T47D (cell line): ENCODE measurements at places on chromosomes 11 and 22.

DNA sequence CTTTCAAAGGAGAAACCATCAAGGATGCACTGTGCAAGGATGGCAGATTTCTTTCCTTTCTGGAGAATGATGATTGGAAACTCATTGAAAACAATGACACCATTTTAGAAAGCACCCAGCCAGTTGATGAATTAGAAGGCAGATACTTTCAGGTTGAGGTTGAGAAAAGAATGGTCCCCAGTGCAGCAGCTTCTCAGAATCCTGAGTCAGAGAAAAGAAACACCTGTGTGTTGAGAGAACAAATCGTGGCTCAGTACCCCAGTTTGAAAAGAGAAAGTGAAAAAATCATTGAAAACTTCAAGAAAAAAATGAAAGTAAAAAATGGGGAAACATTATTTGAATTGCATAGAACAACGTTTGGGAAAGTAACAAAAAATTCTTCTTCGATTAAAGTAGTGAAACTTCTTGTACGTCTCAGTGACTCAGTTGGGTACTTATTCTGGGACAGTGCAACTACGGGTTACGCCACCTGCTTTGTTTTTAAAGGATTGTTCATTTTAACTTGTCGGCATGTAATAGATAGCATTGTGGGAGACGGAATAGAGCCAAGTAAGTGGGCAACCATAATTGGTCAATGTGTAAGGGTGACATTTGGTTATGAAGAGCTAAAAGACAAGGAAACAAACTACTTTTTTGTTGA, 9.8 kb downstream of the FAM111A start:
- DNase-seq: no peak

DNA sequence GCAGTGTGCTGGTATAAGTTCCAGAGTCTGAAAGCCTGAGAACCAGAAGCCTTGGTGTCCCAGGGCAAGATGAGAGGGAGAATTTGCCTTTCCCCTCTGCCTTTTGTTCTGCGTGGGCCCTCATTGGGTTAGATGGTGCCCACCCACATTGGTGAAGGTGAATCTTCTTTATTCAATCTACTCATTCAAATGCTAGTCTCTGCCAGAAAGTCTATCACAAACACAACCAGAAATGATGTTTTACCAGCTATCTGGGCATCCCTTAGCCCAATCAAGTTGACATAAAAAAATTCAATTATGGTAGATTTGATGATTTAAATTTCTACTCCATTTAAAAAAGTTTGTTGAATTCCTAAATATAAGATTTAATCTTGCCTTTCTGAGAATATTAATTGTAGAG, 22.2 kb downstream of the CSTPP1 start:
- no peak for DNase-seq

DNA sequence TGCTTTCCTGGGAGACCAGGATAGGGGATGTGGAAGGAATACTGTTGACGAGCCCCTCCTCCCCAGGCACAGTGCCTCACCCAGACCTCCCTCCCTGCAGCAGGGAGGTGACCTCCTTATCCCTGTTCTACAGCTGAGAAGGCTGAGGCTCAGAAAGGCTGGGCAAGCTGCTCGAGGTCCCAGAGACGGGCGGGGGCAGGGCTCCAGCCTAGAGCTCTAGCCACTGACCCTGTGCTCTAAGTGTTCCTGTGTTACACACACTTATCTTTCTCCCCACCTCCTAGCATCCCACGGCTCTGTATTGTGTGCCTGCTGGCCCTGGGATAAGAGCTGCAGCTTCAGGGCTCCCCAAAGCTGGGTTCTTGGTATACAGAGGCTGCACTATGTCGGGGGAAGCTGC, 7.9 kb downstream of the CCDC134 start:
- DNase-seq: no peak

GRCh38 chr11:75536786-75537641, 11.3 kb upstream of the GDPD5 start:
- DNase-seq: no peak

- DNase-seq: no peak
Observed at GRCh38 chr11:337711-338110, 17.1 kb upstream of the IFITM3 start.

DNA sequence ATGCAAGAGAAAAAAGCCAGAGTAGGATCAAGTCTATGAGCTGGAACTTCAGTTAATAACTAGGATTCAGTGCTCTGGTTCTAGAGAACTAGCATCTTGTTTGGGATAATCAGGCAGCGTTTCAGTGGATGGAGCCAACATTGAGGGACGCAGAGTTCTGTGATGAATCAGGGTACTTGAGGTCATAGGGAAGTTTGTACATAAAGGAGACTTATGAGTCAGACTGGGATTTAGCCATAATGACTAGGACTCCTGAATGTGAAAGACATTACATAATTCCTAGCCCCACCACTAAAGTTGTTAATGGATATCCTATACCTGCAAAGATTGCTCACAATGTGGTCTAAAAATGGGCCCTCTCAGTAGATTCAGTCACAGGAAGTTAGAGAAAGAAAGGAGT, 6.8 kb downstream of the SLN start:
- no peak for DNase-seq

- no peak for DNase-seq
Observed at GRCh38 chr11:45041596-45041995, 90.9 kb upstream of the TP53I11 start.

- no peak for DNase-seq
Observed at GRCh38 chr11:94196363-94196762, 67.7 kb downstream of the PANX1 start.

DNA sequence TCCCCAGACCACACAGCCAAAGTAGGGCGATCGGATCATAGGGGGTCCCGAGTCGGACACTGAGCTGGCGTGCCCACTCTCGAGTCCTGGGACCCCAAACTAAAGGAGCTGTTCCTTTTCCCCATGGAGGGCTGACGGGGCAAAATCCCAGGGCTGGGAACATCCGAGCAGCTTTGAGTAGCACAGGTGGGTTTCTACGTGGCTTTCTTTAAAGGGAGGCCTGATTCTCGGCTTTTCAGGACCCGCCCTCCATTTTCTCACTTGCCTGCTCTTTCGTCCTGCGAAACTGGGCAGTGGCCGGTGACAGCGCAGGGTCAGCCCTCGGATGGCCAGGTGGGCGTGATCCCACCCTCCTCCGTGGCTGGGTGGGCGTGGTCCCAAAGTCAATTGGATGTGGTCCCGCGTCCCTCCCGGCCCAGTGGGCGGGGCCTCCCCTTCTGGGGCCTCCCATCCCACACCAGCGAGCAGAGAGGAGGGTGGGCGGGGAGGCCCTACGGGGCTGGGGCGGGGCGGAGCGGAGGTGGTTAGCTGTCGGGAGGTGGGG, 17.5 kb upstream of the TXNRD2 start:
- peak; percentile 93 for DNase-seq

GRCh38 chr22:28009272-28009827, 90.3 kb upstream of the PITPNB start:
- peak; percentile 80 for DNase-seq

DNA sequence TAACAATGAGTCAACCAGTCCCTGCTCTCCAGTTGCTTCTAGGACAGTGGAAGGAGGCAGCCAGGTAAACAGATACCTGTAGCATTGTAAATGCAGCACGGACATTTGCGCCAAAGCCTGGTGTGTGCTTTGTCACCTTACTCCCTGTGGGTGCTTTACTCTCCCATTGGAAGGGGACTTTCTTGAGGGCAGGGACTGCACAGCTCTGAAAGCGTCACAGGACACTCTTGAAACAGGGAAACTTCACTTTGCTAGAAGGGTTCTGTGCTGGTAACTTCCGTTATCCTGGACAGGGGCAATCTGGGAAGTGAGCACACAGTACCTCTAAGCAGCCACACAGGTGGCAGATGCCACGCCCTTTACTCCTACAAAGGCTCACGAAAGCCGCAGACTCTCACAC, 99.8 kb downstream of the MYO18B start:
- DNase-seq: no peak

GRCh38 chr11:123718469-123718868, 23.0 kb downstream of the ZNF202 start:
- DNase-seq: no peak

DNA sequence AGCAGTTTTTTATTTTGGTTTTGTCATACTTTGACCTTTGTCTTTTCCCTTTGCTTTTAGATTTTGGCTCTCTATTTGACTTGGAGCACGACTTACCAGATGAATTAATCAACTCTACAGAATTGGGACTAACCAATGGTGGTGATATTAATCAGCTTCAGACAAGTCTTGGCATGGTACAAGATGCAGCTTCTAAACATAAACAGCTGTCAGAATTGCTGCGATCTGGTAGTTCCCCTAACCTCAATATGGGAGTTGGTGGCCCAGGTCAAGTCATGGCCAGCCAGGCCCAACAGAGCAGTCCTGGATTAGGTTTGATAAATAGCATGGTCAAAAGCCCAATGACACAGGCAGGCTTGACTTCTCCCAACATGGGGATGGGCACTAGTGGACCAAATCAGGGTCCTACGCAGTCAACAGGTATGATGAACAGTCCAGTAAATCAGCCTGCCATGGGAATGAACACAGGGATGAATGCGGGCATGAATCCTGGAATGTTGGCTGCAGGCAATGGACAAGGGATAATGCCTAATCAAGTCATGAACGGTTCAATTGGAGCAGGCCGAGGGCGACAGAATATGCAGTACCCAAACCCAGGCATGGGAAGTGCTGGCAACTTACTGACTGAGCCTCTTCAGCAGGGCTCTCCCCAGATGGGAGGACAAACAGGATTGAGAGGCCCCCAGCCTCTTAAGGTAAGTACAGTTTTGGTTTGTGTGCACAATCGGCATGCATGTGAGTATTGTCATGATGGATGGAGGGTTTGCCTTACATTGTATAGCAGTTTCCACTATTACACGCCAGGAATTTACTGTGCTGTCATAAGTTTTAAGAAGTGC, 25.0 kb downstream of the EP300 start:
- no peak for DNase-seq

- no peak for DNase-seq
Observed at GRCh38 chr11:8719211-8719649, 36.6 kb downstream of the RPL27A start.

DNA sequence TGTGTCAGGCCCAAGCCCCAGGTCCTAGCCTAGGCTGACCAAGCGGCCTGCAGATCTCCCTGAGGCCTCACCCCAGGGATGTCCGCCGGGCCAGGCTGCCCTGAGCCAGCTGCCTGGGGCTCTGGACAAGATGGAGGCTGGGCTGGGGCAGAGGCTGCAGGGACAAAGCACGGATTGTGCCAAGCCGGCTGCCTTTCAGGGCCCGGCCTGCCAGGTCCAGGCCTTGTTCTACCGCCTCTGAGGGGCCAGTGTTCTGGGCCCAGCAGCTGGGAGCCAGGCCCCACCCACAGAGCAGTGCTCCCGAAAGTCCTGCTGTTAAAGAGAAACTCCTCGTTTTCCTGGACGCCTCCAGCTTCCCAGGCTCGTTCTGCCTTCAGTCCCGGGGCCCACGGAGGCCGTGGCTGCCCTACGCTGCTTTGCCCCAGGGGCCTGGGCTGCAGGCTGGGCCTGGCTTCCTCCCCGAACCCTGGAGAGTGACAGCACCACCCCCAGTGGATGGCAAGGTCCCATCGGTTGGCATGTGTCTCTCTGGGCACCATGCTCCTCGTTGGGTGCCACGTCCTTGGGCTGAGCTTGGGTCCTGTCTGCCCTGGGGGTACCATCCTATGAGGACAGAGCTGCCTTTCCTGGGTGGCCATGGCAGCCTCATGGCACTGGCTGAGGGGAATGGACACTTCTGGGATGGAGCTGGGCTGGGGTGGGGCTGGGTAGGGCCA, 7.6 kb downstream of the BRSK2 start:
- no peak for DNase-seq

- DNase-seq: no peak
Observed at GRCh38 chr22:42261296-42261695, 9.2 kb downstream of the TCF20 start.

GRCh38 chr11:43905813-43906241, 25.2 kb downstream of the ALKBH3 start:
- DNase-seq: no peak

GRCh38 chr11:73969091-73969490, 13.6 kb downstream of the UCP2 start:
- no peak for DNase-seq
